ENCODE measurements at places on chromosomes 2 and 18.

- H3K27me3 ChIP-seq, result no peaks in the 10 kb centered on the region
- no peak overlapping the region for H3K27ac ChIP-seq
- peaks cover 9% of the 10 kb centered on the region for H3K4me1 ChIP-seq
- no peak overlapping the region for H3K4me3 ChIP-seq
Observed at GRCh38 chr2:35415282-35415681, 940.3 kb upstream of the CRIM1 start.

GRCh38 chr2:206462240-206462854 lies 19.0 kb downstream of the ADAM23 start:
- H3K27ac ChIP-seq, result peak overlapping the region; percentile 18
- H3K4me3 ChIP-seq, result peak overlapping the region; percentile 11
- peaks cover 14% of the 10 kb centered on the region for H3K4me1 ChIP-seq

- no peak for DNase-seq
- H3K4me1 ChIP-seq, result no peaks in the 10 kb centered on the region
- no peak overlapping the region for H3K27ac ChIP-seq
- H3K4me3 ChIP-seq, result no peak overlapping the region
Observed at GRCh38 chr2:67037655-67038054, 359.5 kb upstream of the ETAA1 start.

GRCh38 chr2:108270768-108271506 lies 17.8 kb upstream of the SULT1C2 start:
- no peaks in the 10 kb centered on the region for H3K36me3 ChIP-seq
- H3K27me3 ChIP-seq, result no peaks in the 10 kb centered on the region
- no peak overlapping the region for H3K27ac ChIP-seq
- DNase-seq, result no peak

GRCh38 chr2:162232671-162233070 lies 10.6 kb downstream of the FAP start:
- DNase-seq, result no peak
- no peaks in the 10 kb centered on the region for H3K36me3 ChIP-seq
- no peak overlapping the region for H3K27ac ChIP-seq
- no peaks in the 10 kb centered on the region for H3K4me1 ChIP-seq
- no peak overlapping the region for H3K4me3 ChIP-seq
- H3K27me3 ChIP-seq, result no peaks in the 10 kb centered on the region

DNA sequence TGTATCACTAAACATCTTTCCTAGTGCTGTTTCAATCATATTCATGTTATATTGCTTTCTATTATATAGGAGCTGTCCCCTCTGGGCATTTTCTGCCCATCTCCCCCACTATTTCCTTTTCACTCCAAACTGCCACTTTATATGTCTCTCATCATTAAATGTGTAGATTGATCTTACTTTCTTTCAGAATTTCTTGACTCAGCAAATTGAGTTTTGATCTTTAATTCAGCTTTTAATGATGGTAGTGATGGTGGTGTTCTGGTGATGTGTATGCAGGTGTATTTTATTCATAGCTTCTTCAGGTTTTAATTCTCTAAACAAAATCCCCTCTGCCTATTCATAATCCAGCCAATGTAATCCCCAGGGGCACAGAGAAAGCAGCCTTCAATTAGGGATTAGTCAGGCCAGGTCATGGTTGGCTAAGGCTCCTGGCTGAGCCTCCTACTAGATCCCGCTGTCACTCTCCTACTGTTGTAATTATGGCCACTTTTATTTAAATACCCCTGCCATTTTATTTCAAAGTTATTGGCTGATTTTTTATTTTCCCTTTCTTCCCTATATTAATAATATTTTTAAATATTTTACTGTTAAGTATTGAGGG lies 325.4 kb downstream of the SPAG16 start:
- no peak overlapping the region for H3K27ac ChIP-seq
- no peaks in the 10 kb centered on the region for H3K36me3 ChIP-seq
- no peaks in the 10 kb centered on the region for H3K4me1 ChIP-seq
- no peaks in the 10 kb centered on the region for H3K27me3 ChIP-seq

DNA sequence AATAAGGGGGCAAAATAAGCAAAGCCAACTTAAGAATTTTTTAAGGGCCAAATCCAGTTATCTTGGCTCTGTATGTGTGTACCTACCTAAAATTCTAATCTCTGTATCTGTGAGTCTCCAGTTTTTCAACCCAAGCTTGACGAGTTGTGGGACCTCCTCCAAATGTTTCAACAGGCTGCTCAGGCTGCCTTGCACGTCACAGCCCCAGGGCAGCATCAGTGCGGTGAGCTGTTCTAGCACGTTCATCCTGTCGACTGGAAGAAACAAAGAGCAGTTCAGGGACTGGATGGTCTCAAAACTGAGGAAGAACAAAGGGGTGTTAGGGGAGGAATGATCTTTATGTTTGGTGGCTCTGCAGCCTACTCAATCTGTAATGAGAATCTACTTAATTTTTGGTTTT lies 29.4 kb downstream of the NLRC4 start:
- H3K4me3 ChIP-seq, result no peak overlapping the region
- no peak overlapping the region for H3K27ac ChIP-seq
- no peaks in the 10 kb centered on the region for H3K27me3 ChIP-seq

- DNase-seq, result peak; percentile 84
- no peaks in the 10 kb centered on the region for H3K27me3 ChIP-seq
- no peaks in the 10 kb centered on the region for H3K36me3 ChIP-seq
- H3K4me3 ChIP-seq, result no peak overlapping the region
Observed at GRCh38 chr2:102975996-102976975, 214.5 kb downstream of the TMEM182 start.

DNA sequence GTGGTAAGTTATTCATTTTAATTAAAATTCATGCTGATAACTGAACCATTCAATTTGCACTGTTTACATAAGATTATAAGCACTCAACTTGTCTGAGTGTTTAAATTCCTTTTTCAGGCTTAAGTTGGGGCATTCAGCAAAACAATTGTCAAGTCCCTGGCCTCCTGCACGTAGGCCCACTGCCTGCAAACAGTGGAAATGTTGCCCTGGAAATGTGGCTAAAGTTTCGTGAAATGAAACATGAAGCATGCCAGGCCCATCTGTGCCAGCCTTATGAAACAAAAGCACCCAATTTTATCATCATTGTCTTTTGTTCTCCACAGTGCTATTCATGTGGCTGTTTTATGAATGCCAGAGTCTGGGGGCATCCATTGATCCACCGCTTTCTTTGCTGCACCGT lies 163.7 kb downstream of the PTGR3 start:
- no peak for DNase-seq
- no peaks in the 10 kb centered on the region for H3K36me3 ChIP-seq
- no peak overlapping the region for H3K4me3 ChIP-seq
- peaks cover 9% of the 10 kb centered on the region for H3K4me1 ChIP-seq
- no peak overlapping the region for H3K27ac ChIP-seq

Measured in GM23338 (cell line).